Stimulated activated CD4-positive, alpha-beta T cell treated with anti-CD3 and anti-CD28 coated beads, Interleukin-1b, Interleukin-23, amount 100 ng/mL, for 1 hour (primary cell): ENCODE measurements at places on chromosomes 1 and 21.

GRCh38 chr1:67211589-67212563, 45.6 kb downstream of the IL23R start:
- no peak for DNase-seq

- DNase-seq, result no peak
Measured at GRCh38 chr1:217889401-217889800, 258.3 kb downstream of the SPATA17 start.

- DNase-seq, result no peak
Measured at GRCh38 chr1:18721776-18722175, 91.1 kb downstream of the PAX7 start.

DNA sequence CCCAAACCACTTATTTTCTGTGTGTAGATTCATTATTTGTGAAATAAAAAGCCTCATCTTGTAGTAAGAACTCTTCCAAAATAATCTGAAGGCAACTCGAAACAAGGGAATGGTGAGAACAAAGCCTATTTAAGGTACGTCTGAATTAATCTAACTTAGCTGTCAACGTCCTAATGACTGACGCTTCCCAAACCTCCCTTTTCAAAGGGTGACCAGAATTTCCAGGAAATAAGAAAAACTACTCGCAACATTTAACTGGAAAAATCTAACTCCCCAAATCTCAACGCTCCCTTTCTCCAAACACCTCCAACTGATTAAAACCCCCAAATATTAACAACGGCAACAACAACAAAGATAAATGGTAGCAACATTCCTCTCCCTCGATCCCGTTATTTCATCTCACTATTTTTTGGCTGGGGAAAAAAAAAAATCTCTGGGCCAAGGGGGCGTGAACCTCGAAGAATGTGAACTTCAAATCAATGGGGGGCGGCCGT, 693 bp downstream of the SRSF10 start:
- no peak for DNase-seq

DNA sequence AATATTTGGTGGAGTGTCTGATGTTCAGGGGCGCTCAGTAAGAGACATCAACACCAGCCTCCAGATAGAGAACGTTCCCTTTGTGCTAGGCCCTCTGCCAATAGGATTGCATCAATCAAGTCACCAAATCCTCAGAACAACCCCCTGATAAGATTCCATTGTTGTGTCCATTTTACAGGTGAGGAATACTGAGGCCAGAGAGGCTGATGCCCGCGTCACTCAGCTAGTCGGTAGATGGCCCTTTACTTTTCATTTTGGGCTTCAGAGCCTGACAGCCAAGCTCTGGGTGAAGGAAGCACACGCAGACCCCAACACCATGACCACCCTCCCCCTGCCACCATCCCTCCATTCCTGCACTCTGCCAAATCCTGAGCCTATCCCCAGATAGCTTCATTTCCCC, 406.2 kb downstream of the PTPRU start:
- no peak for DNase-seq

- DNase-seq, result no peak
Measured at GRCh38 chr1:69055194-69055593, 512.5 kb upstream of the LRRC7 start.

DNA sequence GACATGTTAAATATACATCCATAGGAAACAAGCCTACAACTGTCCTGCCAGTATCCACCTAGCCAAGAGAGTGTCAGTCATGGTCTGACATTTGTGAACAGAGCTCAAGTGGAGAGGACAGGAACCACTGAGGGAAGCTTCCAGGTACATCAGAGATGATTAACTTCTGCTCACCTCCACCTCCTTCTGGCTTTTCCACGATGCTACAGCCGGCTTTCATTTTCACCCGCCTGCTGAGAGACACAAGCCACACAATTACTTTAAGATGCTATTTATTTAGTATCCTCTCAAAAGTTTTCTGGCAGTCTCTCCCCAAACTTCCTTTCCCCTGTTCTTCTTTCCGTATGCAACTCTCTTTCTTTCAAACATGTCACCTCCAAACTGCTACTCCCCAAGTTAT, 2.1 kb downstream of the ETV3 start:
- no peak for DNase-seq
